ENCODE measurements at places on chromosomes 16 and 17.

GRCh38 chr16:31780342-31780741, 93.3 kb upstream of the ZNF267 start:
- DNase-seq = no peak

GRCh38 chr16:75351183-75351582, 82.1 kb downstream of the CFDP1 start:
- no peak for DNase-seq

DNA sequence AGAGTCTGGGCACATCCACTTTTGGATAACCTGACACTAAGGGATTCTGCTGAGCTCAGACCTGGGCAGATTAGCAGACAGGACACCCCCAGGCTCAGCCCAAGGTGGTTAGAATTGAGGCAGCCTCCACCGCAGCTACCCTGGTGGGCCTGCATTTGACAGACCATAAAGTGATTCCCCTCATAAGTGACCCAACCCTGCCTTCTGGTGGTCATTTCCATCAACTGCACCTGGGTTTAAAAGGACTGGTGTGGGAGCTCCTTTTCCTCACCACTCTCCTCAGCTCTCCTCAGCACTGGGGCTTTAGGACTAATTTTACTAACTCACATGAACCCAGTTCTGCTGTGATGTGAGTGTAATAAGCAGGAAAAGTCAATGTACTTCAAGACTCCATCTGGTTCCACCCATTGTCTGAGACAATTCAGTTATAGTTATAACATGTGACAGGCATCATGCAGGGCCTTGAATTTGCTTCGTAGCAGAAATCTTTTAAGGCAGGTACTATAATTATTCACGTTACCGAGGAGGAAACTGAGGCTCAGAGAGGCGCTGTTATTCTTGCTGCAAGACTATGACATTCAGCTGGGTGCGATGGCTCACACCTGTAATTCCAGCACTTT, 42.5 kb downstream of the MYH3 start:
- DNase-seq = peak; percentile 19

DNA sequence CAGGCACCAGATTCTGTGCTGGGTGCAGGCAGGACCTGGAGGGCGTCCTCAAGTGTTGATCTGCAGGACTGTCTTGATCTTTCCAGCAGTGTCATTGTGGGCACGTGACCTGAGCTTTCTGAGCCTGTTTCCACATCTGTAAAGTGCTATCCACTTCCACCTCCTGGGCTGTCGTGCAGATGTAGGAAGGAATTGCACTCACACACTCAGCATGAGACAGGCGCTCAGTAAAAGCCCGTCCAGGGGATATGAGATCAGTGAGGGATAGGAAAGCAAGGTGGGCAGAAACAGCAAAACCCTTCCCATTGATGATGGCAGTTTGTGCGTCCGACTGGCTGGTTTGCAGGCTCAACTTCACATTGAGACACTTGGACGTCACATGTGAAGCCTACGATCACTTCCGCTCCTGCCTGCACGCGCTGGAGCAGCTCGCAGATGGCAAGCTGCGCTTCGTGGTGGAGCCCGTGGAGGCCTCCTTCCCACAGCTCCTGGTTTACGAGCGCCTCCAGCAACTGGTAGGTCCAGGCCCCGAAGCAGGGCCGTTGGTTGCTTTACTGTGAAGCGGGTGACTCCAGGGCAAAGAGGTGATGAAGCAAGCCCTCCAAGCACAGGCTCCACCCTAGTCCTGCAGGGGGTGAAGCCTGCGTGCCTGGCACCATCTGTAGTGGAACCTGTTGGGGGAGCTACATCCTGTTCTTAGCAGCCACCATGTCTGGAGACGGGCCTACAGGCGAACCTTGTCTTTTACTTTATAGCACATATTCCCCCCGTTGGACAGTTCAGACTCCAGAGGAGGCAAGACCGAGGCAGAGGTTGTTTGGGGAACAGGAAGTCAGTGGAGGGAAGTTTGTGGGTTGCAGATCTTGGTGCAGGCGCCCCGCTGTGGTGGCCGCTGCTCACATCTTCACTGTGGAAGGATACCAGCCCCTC, 23.0 kb downstream of the METTL22 start:
- peak; percentile 6 for DNase-seq

DNA sequence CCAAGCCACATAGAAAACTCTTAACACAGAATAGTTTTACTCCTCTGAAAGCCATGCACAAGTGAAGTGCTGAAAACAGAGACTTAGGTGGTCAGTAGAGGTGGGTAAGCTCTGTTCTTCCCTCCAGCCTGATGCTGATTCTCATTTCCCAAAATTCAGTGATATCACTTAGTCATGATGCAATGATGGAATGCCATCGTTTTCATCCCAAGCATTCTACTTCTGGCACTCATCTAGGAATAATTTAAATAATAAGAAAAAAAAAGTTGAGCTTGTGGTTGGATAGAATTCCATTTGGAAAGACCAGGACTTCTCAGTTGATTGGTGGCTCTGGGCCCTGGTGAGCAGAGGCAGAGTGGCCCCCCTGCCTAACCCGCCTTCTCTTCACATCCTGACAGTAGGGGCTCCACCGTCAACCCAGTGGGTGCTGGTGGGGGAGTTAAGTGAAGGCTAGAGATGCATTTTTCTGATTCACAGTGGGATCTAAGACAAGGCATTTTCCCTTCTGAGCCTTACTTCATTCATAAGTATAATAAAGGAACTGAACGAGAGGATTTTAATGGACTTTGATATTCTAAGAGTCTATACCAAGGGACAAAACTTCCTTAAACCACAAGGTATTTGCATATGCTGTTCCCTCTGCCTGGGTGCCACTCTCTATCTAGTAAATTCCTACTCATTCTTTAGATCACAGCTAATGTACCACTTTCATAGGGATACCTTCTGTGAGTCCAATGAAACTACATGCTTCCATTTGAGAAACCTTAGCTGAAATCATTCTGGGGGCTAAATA, 310.3 kb upstream of the DYNLRB2 start:
- DNase-seq = no peak

- peak; percentile 33 for DNase-seq
These were observed 6.0 kb upstream of the TPPP3 start for GRCh38 chr16:67399218-67399733.

GRCh38 chr17:44197980-44198720, 1.5 kb downstream of the ATXN7L3 start:
- DNase-seq = peak; percentile 83

DNA sequence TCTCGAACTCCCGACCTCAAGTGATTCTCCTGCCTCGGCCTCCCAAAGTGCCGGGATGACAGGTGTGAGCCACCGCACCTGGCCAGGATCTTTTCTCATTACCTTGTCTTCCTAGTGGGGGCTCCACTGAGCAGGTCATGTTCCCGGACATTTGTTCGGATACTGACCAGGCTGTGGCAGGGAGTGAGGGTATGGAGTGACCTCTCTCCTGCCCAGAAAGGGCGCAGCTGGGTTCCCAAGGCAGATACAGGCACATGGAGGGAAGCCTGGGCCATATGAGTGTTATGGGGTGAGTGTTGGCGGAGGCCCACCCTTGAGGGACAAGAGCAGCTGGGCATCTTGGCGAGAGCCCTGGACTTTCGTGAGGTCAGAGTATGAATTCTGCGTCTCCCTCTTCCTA, 5.5 kb downstream of the SERPINF1 start:
- DNase-seq = no peak

- DNase-seq = no peak
These were observed 19.1 kb upstream of the RSL1D1 start for GRCh38 chr16:11870399-11870798.

DNA sequence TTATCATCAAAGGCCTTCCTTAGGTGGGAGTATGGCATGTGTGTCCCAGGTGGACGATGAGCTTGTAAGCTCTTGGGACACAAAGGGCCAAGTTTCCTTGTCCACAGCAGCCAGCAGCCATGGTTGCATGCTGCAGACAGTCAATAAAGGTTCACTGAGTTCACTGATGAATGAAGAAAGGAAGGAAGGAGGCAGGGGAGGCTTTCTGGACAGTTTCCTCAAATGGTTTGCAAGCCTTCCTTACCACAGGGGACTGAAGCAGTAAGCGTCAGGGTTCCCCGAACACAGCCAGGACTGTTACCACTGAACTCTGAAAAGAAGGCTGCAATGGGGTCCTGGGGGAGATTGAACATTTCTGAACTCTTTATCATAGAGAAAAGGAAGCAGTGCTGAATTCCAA, 111.1 kb downstream of the GAS7 start:
- DNase-seq = no peak

DNA sequence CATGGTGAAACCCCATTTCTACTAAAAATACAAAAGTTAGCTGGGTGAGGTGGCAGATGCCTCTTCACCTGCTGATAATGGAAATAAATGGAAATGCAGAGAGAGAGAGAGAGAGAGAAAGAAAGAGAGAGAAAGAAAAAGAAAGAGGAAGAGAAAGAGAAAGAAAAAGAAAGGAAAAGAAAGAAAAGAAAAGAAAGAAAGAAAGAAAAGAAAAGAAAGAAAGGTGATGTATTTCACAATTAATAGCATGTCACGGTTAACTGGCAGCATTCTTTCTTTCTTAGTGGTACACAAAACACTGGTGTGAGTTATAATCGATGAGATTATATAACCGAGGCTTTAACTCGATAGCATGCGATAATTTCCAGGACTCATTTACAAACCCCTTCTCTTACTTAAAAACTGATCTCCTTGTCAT, 3.2 kb downstream of the ACOX1 start:
- no peak for DNase-seq

DNA sequence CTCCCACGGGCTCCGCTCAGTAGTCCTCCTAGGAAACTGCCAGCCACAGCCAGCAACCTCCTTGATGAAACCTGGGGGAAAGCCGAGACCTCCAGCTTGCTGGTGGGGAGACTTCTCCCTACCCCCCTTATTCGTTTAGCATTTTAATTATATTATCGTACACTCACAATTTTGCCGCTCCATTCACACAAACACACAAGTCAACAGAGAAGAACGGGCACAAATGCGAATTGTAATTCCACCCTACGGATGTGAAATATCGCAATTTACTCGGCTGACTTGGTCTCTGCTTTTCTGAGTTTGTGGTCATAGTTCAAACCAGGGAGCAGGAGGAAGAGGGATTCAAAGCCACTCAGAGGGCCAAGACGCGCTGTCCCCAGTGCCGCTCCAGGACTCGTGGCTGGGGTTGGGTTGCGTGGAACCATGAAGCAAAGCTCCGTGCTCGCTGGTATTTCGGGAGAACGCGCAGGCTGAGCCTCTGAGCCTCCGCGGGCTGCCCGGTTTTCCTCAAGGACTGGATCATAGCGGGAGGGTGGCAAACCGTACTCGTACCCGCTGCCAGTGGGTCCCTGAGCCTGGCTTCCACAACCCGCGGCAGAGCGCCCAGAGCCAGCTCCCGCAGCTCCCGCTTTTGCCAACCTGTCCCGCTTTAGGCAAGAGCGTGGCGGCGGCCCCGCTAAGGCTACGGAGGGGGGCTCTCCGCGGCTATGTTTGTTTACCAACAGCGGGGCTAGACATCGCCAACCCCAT, 2.0 kb downstream of the LHX1 start:
- peak; percentile 17 for DNase-seq

GRCh38 chr17:50297407-50297865, 23.2 kb downstream of the TMEM92 start:
- peak; percentile 83 for DNase-seq

GRCh38 chr16:80585764-80586163, 45.0 kb downstream of the DYNLRB2 start:
- peak; percentile 17 for DNase-seq

- DNase-seq = no peak
These were observed 10.0 kb upstream of the ZNF689 start for GRCh38 chr16:30620169-30620568.

GRCh38 chr17:60545465-60546191, 19.6 kb upstream of the APPBP2 start:
- DNase-seq = no peak

DNA sequence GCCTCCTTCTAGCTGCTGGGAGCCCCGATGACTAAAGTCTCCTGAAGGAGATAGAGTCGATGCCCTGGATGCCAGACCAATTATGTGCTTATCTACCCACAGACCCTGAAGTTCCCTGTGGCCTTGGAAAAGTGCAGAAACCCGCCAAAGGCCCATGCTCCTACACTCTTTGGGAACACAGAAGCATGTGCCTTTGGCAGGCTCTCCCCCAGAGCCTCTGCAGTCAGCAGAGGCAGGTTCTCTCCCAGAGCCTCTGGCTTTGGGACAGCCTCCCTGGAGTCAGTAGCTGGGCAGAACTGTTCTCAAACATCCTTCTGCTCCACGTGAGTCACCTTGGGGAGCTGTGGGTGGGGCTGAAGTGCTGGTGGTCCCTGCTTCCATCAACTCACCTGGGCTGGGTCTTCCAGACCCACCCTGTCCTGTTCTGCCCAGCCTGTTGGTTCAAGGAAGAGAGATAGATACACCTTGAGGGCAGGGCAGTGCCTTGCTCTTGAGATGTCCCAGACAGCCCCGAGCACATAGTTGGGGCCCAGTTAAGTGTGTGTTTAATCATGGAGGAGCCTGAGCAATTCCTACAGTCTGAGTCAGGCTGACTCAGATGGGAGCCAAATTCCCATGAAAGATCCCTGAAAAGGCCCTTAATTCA, 3.2 kb upstream of the CDK5RAP3 start:
- DNase-seq = no peak

All from CD4-positive, alpha-beta T cell treated with Interleukin-17A for 1 hour (primary cell).